Stimulated activated CD4-positive, alpha-beta T cell treated with anti-CD3 and anti-CD28 coated beads, Interleukin-15, amount 100 ng/mL, for 1 hour (primary cell): ENCODE measurements at places on chromosomes 16 and 17.

GRCh38 chr16:69320740-69321073, 9.6 kb downstream of the VPS4A start:
- DNase-seq = no peak

DNA sequence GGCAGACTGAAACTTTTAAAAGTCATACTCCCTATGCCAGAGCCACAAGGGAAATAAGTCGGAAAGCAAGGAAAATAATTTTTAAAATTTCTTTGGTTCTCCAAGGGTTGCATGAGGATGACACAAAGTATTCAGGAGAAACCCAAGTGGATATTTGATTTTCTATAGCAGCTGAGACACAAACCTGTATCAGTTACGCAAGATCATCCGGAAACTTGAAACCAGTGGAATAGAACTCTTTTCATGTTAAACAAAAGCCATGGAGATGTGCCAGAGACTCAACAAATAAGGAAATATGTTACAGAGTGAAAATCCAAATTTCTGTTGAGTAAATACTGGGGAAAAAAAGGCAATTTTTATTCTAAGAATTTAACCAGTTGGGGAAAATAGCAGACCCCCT, 294.7 kb downstream of the KIF2B start:
- DNase-seq = no peak

GRCh38 chr17:8072729-8073461, 14.6 kb downstream of the ALOX12B start:
- no peak for DNase-seq

- DNase-seq = no peak
Measured at GRCh38 chr16:7116734-7117133, 215.9 kb upstream of the RBFOX1 start.

GRCh38 chr17:41860254-41860931, 4.8 kb downstream of the KLHL11 start:
- no peak for DNase-seq

DNA sequence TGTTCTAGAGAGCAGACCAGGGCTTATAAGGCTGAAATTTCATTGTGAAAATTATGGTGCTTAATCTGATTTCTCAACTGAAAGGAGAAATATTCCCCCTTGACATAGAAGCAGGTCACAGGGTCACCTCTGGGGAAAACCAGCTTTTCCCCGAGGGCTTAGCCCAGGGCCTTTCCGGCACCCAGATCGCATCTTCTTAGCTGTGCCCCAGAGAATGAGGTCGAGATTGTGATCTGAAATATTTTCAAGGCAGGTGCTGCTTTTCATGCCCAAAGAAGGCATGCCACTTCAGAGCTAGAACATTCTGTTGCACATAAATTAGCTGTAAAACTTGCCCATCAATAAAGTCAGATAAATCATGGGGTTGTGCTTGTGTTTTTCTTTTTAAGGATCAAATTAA, 25.4 kb upstream of the ARHGAP17 start:
- no peak for DNase-seq

GRCh38 chr17:50837286-50837979, 2.0 kb downstream of the WFIKKN2 start:
- DNase-seq = no peak

- DNase-seq = no peak
Measured at GRCh38 chr17:30161601-30162000, 45.0 kb downstream of the NSRP1 start.

DNA sequence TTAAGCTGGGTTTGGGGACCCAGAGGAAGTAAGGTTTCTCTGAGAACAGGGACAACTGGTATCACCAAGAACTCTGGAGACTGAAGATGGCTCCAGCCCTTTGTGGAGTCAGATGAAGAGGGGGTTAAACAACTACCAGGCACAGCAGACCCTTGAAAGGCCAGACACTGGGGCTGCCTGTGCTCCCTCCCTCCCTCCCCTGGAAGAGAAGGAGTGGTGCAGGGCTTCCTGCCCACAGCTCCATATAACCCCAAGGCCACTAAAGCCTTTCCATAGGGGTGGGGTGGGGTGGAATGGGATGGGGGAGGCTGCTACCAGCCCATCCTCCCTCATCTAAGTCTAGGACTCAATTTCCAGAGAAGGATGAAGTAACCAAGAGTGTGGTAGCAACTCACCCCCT, 66.7 kb downstream of the CCDC182 start:
- DNase-seq = no peak

DNA sequence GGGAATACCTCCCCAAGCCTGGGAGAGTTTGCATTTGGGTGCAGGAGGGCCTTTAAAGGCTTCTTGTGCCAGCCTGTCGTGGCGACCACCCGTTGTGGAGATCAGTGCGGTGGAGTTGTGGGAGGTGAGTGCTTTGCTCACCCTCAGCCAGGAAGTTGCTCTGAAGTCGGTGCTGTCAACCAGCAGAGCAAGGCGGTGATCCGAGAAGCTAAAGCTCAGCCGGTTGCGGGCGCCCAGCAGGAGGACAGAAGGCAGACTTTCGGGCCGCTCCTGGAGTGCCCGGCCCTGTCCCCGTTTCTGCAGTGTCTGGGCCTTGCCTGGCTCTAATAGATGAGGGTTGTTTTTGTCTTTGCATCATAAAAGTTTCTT, 1.4 kb downstream of the UBE2I start:
- DNase-seq = no peak

DNA sequence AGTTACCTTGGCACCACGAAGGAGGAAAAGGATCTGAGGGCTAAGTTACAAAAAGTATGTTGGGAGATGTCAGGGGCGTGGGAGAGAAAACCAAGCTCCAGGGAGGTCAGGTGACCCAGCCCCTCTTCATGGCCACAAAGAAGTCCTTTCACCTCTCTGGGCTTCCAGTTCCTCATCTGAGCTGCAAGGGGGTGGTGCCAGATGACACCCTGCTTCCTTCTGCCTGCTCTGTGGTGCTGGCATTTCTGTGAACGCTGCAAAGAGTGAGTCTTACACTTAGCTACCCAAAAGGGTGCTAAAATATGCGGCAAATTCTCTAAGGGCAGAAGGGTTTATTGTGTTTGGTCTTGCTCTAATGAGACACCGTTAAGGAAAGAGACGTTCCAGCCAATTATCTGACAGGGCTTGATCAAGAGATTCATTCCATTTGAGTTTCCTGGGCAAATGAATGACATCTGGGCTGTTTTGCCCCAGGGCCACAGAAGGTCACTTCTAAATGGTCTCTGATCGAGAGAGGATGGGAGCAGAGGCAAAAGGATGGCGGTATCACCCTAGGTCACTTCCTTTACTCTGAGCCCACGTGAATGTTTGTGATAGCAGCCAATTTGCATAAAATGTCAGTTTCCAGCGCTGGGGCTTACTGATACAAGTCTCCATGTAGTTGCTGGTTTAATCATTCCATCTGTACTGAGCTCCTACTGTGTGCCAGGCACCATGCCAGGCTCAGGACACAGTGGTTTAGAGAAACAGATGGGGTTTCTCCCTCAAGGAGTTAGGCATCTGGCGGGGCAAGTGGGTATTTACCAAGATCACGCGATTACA, 210.2 kb downstream of the KATNIP start:
- no peak for DNase-seq

- DNase-seq = no peak
Measured at GRCh38 chr16:88688013-88688778, 1.9 kb upstream of the SNAI3 start.

GRCh38 chr17:81090361-81091136, 55.6 kb downstream of the BAIAP2 start:
- DNase-seq = no peak

DNA sequence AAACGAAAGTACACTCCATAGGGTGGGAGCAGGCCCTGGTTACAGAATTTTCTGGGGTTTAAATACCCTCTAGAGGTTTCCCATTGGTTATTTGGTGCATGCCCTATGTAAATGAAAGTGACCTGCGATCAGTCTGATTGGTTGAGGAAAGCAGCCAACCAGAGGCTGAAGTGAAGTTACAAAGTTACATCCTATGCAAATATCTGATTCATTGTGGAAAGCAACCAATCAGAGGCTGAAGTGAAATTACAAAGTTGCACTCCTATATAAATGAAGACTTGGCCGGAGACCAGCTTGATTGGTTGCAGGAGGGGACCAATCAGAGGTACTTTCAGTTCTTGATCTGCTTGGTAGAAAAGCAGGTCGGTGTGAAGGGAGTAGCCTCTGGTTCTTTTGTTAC, 24.4 kb downstream of the NAA60 start:
- no peak for DNase-seq

DNA sequence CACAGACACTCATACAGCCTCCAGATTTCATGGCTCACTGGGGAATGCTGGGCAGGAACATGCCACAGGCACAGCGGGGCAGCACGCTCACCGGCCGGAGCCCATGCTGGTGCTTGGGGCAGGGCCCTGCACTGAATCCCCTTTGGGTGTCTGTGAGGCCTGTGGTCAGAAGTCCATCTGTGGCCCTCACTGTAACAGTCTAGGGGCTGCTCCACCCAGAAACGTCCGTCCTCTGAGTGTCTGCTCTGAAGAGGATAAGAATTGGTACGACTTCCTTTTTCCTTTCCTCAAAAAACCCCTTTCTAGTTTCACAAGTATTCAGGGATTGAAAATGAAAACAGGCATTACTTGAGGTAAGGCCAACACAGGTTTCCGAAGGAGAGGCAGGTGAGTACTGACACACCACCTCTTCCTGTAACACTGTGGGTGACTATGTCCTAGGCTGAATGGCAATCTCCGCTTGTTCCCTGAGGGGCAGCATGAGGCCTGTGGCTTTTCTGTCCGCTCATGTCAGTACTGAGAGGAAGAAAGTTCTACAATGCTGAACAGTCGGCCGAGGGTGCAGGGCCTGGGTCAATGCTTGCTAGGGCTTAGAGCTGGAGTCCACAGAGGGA, 42.5 kb downstream of the TMEM11 start:
- no peak for DNase-seq
